ENCODE measurements at places on chromosomes 7 and 10.

DNA sequence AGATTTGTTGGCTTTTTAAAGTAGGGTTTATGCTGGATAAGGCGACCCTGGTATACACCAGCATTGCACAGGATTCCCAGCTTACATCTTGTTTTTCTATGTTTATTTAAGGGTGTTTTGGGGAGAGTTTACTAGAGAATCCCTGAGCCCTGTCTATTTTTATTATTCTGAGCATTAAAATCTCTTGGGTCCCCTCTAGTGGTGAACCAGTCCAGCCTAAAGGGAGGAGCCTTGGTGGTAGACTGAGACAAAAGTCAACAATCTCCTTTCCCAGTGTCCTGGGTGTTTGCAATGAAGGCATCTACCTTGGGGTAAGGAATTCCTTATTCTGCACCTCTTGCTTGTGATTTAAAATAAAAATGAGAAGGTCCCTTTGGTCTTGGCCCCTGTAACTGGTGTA, 38.2 kb downstream of the ANTXRL start:
- DNase-seq: peak; percentile 2

GRCh38 chr7:17298840-17299482, 509 bp downstream of the AHR start:
- peak; percentile 35 for DNase-seq

GRCh38 chr10:15775513-15775912, 55.8 kb upstream of the ITGA8 start:
- no peak for DNase-seq

DNA sequence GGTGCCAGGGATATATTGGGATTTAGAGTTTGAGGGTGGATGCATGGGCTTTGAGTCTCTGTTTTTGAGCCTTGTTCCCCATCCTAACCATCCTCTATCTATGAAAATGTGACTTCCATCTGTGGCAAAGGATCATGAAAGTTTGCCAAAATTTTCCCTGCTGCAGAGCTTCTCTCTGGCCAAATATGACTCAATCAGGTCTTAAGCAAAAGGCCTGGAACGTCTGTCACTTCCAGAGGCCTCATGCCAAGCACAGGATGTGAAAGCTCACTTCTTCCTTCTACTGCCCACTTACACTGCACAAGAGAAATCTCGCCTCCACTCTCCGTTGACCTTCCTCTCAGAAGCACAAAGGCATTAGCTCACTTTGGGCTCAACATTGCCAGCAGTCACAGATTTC, 696.9 kb upstream of the NRP1 start:
- no peak for DNase-seq

DNA sequence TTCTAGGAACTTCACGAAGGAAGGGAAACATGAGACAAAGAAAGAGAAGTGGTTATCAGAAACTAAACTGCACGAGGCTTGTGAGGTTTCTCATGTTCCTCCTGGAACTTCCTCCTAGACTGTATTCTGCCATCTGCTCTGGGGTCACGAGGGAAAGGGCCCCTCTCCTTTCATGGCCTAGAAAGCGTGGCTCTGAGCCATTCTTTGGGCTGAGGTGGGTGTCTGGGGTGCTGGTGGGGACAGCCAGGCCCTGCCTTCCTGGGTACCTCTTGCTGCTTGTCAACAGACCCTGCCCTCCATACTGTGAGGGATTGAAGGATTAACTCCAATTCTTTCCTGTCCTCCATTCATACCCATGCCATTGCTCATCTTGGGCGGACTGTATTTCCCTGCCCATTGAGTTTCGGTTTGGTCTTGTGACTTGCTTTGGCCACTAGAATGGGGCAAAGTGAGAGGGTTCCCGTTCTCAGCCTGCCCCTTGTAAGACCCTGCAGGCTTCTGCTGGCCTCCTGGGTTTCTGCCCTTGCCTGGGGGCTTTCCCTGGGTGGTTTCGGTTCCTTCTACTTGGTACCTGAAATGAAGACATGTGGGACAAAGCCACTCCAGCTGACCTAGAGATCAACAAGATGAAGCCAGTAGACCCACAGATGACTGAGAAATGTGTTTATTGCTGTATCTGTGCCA, 14.9 kb upstream of the GIMAP8 start:
- peak; percentile 36 for DNase-seq
